ENCODE measurements at places on chromosomes 1 and 21.

GRCh38 chr21:17580319-17580718 lies 32.4 kb downstream of the BTG3 start:
- no peak for DNase-seq

- no peak for DNase-seq
These were observed 6.8 kb downstream of the TENT5B start for GRCh38 chr1:27005648-27006496.

DNA sequence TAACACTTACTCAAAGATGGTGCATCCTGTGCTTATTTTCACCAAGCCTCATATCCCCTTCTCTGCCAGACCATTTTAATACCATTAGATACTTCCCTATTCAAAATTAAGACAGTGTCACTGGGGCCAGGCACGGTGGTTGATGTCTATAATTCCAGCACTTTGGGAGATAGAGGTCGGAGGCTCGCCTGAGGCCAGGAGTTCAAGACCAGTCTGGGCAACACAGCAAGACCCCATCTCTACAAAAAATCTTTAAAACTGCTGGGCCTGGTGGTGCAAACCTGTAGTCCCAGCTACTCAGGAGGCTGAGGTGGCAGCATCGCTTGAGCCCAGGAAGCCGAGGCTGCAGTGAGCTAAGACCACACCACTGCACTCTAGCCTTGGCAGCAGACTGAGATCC lies 28.2 kb downstream of the APP start:
- DNase-seq: no peak

- no peak for DNase-seq
These were observed 767 bp downstream of the PDIK1L start for GRCh38 chr1:26112407-26112775.

- DNase-seq: no peak
These were observed 24.9 kb upstream of the CYYR1 start for GRCh38 chr21:26597981-26598380.

DNA sequence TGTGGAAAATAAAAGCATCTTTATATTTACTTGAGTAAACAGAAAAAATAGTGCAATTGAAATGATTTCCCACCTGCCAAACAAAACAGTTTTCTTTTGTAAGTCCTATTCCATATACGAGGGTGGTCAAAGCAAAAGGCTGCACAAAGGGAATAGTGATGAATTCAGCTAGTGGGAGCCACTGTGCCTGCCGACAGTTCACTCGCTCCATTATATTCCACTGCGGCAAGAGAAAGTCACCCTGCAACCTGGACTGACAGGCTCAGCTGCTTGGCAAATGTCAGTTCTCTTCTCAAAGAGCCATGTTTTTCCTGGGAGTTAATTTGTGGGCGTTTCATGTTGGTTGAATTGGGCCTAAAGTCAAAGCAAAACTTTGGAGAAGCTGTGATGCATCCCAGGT lies 145.4 kb downstream of the LMO4 start:
- no peak for DNase-seq

- DNase-seq: no peak
These were observed 807 bp downstream of the CEP85 start for GRCh38 chr1:26234644-26235370.

- DNase-seq: no peak
These were observed 58.7 kb upstream of the RGS1 start for GRCh38 chr1:192516776-192517297.

- peak; percentile 46 for DNase-seq
These were observed at the start of gene TMEM61 for GRCh38 chr1:54980528-54981241. TMEM61 (plus strand) TSS chr1:54980628; CDS start chr1:54981066, 438 bp downstream.

GRCh38 chr21:16597753-16598152 lies 868.0 kb downstream of the USP25 start:
- DNase-seq: no peak

DNA sequence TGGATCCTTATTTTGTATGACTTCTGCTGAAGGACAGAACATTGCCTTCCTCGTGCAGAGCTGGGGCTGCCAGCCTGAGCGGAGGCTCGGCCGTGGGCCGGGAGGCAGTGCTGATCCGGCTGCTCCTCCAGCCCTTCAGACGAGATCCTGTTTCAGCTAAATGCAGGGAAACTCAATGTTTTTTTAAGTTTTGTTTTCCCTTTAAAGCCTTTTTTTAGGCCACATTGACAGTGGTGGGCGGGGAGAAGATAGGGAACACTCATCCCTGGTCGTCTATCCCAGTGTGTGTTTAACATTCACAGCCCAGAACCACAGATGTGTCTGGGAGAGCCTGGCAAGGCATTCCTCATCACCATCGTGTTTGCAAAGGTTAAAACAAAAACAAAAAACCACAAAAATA lies 27.5 kb upstream of the KDM4A start:
- no peak for DNase-seq

- no peak for DNase-seq
These were observed 134.1 kb upstream of the KRTAP19-8 start for GRCh38 chr21:31172328-31172727.

Data from left lobe of liver (tissue), 2 donors.